GM12891 (cell line): ENCODE measurements at places on chromosomes 12 and 14.

DNA sequence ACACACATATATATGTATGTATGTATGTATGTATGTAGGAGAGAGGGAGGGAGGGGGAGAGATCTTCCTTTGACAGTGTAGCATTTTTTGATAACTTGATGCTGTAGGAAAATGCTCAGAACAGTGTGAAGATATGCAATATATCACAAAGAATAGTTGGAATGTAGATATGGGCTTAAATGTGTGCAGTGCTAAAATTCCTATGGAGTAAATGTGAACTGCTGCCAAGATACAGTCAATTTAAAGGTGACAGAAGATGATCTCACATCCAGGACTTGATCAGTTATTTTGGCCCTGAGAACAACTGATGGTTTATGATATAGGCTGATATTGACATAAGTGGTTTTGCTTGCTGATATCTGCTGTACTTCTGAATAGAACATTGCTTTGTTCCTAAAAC is 84.2 kb downstream of the DAAM1 start:
- DNase-seq = no peak

DNA sequence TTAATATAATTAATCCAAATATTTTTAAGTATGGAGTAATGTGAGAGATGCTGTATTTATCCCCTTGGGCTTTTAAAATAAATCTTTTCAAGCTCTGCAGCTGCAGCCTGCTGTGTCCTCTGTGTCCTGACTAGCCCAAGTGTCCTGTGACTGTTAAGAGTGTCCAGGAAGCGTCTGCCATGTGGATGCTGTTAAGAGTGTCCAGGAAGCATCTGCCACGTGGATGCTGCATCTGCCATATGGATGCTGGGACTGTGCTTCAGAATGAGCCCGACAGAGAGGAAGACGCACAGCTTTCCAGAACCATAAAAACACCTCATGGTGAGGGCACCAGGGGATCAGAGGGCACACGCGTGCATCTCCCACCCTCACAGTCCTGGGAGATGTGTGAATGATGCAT is 307.2 kb downstream of the ADGRD1 start:
- no peak for DNase-seq

DNA sequence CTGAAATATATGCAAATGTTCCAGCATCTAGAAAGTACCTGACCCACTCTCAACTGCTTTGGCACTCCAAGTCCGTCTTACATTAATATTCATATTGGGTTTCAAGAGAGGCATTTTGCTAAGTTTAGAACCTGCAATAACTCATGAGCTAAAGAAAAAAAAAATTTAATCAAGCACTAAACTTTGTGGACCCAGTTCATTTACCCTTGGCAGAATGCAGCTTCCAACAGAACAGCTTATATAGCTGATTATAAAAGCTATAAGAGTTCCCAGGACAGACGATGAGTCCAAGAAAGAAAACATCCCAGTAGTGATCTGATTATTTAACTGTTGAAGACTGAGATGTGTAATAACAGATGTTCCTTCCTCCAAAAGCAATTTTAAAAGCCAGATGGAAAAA is 592.0 kb downstream of the KCNH5 start:
- no peak for DNase-seq

- no peak for DNase-seq
Observed at GRCh38 chr12:117835156-117835555, 133.6 kb downstream of the KSR2 start.

- no peak for DNase-seq
Observed at GRCh38 chr12:47079981-47080724, 394 bp upstream of the AMIGO2 start.
